ENCODE measurements at places on chromosomes 1 and 21. TPM values are rescaled to one million over a fixed set of nuclear protein-coding genes. Genes with fewer than 3 reads are reported as not detected.
A peak's percentile ranks its signal among the peaks of the same experiment; 100 is the strongest.

Gene BARHL2
- not detected for total RNA-seq

Gene AKR7A3
- 0.43 TPM for total RNA-seq

Gene CELA3A
- total RNA-seq = not detected

Gene PDE9A
- total RNA-seq = 15.3 TPM

Gene MYBPHL
- total RNA-seq = 3.6 TPM

Gene UBE2U
- total RNA-seq = not detected

Gene HLX
- 14.9 TPM for total RNA-seq

Gene FCRL4
- not detected for total RNA-seq

Gene PAPPA2
- total RNA-seq = 0.17 TPM

Gene ADGRL2
- 104 TPM for total RNA-seq

Gene DENND1B
- 20.1 TPM for total RNA-seq

Gene GPR25
- total RNA-seq = 0.32 TPM

- H3K4me3 ChIP-seq = no peak overlapping the region
- H3K27ac ChIP-seq = no peak overlapping the region
- no peak for DNase-seq
- no peaks in the 10 kb centered on the region for H3K36me3 ChIP-seq
- H3K4me1 ChIP-seq = no peaks in the 10 kb centered on the region
Measured at GRCh38 chr1:101301446-101302057, 64.7 kb downstream of the S1PR1 start.

DNA sequence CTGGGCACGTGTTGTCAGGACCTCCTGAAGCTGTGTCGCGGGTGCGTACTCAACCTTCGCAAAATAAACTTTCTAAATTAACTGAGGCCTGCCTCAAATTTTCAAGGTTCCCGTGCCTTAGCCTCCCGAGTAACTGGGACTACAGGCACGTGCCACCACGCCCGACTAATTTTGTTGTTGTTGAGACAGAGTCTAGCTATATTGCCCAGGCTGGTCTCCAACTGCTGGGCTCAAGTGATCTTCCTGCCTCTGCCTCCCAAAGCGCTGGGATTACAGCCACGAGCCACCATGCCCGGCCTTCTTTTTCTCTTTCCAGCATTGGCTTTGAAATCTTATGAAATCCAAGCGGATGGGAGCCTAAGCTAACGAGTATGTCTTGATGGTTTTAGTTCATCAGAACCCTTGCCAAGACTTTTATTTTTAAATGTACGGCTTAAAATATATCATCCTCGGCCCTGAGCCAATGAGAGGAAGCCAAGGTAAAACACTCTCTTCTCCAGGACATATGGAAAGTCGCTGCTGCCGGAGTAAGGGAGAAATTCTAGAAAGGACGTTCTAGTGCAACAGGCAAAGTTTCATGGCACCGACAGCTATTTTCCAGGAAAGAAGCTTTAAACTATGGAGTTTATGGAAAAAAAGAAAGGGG is 12.7 kb upstream of the ERVH48-1 start:
- H3K4me3 ChIP-seq = no peak overlapping the region
- peak overlapping the region; percentile 11 for H3K27ac ChIP-seq
- H3K27me3 ChIP-seq = no peaks in the 10 kb centered on the region

GRCh38 chr1:53303726-53304515 is 23.9 kb downstream of the LRP8 start:
- peak overlapping the region; percentile 1 for H3K27ac ChIP-seq
- H3K36me3 ChIP-seq = no peaks in the 10 kb centered on the region
- peaks cover 3% of the 10 kb centered on the region for H3K4me1 ChIP-seq
- DNase-seq = no peak

DNA sequence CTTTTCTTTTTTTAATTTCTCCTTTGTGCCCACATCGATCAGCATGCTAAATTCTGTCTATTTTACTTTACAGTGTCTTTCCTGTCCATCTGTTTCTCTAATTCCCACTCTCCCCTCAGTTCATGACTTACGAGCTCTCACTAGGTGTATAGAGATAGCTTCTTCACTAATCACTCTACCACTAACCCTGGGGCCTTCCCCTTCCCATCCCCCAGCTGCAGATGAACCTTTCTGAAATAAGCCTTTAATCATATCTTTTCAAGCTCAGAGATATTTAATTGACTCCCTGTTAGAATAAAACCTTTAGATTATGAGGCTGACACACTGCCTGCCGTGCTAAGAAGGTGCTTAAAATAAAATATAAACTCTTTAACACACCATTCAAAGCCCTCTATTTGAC is 66.3 kb upstream of the BMP8A start:
- H3K27ac ChIP-seq = no peak overlapping the region
- H3K4me3 ChIP-seq = no peak overlapping the region
- DNase-seq = no peak

- H3K4me3 ChIP-seq = no peak overlapping the region
- H3K27ac ChIP-seq = no peak overlapping the region
- H3K27me3 ChIP-seq = no peaks in the 10 kb centered on the region
Measured at GRCh38 chr1:82373710-82374109, 573.0 kb downstream of the ADGRL2 start.

DNA sequence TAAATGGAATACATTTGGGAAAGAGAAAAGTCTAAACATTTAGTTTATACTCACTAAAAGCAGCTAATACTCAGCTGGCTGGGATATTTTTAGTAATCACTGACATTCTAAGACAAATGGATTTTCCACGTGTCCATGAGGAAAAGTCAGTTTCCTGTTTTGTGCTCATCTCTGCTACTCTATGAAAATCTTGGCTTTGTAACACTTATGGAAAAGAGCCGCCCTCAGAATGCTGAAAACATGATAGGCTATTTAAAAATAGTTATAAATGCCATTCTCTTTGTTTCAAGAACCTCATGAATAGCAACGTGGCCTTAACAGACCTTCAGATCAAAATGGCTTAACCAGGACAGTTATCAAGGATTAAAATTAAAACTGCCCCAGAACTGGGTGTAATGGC is 29.9 kb downstream of the MRAP start:
- no peaks in the 10 kb centered on the region for H3K27me3 ChIP-seq
- peak overlapping the region; percentile 61 for H3K27ac ChIP-seq
- H3K4me1 ChIP-seq = peaks cover 6% of the 10 kb centered on the region
- H3K36me3 ChIP-seq = peaks cover 51% of the 10 kb centered on the region
- no peak overlapping the region for H3K4me3 ChIP-seq

DNA sequence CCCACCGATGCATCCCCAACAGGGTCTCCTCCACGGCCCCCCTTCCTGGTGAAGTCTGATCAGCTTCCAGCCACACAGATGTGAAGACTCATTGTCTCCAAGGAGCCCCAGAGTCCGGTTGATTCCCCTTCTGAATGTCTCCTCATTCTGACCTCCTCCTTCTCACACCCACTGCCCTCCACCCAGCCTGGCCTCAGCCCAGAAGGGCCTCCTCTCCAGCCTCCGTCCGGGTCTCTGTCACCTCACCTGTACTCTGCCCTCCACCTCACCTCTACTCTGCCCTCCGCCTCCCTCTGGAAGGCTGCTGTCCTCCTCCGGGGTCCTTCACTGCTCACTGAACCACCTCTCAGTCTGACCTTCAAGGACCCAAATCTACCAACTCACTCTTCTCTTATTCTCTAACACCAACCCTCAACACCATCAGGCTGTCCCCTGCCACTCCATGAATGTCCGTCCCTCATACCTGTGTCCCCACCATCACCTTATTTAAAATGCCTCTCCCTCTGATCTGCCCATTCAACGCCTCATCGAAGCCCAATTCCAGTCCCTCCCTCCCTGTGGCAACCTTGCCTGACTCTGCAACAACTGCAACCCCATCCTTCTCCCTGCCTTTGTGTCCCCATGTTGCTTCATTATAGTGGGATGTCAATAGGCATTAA is 201.2 kb downstream of the TOMM20 start:
- no peak for DNase-seq
- no peak overlapping the region for H3K4me3 ChIP-seq
- H3K36me3 ChIP-seq = no peaks in the 10 kb centered on the region
- peaks cover 21% of the 10 kb centered on the region for H3K4me1 ChIP-seq
- no peak overlapping the region for H3K27ac ChIP-seq

GRCh38 chr1:188154761-188155160 is 1326.0 kb downstream of the PLA2G4A start:
- no peaks in the 10 kb centered on the region for H3K27me3 ChIP-seq
- no peak for DNase-seq
- H3K36me3 ChIP-seq = no peaks in the 10 kb centered on the region

- peak overlapping the region; percentile 89 for H3K27ac ChIP-seq
- H3K4me1 ChIP-seq = peaks cover 30% of the 10 kb centered on the region
- peaks cover 13% of the 10 kb centered on the region for H3K36me3 ChIP-seq
- no peaks in the 10 kb centered on the region for H3K27me3 ChIP-seq
- DNase-seq = peak; percentile 80
Measured at GRCh38 chr1:25820247-25821111, 725 bp downstream of the MTFR1L start.

DNA sequence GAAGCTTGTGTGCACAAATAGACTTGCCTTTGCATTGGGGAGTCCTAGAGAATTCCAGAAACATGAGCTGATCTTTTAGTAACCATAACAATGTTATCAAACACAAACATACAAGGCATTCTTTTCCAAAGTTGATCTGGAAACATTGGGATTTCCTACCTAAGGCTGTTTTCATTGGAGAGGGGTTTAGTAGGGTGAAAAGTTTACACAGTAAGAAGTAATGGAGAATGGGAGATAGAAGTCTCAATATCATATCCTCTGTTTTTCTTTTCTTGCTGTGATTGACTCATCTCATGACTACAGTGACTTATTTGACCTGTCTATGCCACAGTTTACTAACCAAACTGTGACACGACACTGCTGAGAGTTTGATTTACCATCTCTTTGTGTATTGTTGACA is 65.6 kb upstream of the PLA2G4A start:
- no peak overlapping the region for H3K27ac ChIP-seq
- no peak for DNase-seq
- no peak overlapping the region for H3K4me3 ChIP-seq
- H3K36me3 ChIP-seq = no peaks in the 10 kb centered on the region

GRCh38 chr1:224502459-224503160 is 68.0 kb upstream of the WDR26 start:
- no peaks in the 10 kb centered on the region for H3K27me3 ChIP-seq
- H3K4me3 ChIP-seq = no peak overlapping the region
- H3K36me3 ChIP-seq = no peaks in the 10 kb centered on the region
- H3K27ac ChIP-seq = peak overlapping the region; percentile 73
- DNase-seq = no peak

- H3K27ac ChIP-seq = no peak overlapping the region
- no peaks in the 10 kb centered on the region for H3K4me1 ChIP-seq
- H3K4me3 ChIP-seq = no peak overlapping the region
- H3K27me3 ChIP-seq = no peaks in the 10 kb centered on the region
- H3K36me3 ChIP-seq = no peaks in the 10 kb centered on the region
Measured at GRCh38 chr21:40796464-40796863, 50.5 kb downstream of the DSCAM start.

DNA sequence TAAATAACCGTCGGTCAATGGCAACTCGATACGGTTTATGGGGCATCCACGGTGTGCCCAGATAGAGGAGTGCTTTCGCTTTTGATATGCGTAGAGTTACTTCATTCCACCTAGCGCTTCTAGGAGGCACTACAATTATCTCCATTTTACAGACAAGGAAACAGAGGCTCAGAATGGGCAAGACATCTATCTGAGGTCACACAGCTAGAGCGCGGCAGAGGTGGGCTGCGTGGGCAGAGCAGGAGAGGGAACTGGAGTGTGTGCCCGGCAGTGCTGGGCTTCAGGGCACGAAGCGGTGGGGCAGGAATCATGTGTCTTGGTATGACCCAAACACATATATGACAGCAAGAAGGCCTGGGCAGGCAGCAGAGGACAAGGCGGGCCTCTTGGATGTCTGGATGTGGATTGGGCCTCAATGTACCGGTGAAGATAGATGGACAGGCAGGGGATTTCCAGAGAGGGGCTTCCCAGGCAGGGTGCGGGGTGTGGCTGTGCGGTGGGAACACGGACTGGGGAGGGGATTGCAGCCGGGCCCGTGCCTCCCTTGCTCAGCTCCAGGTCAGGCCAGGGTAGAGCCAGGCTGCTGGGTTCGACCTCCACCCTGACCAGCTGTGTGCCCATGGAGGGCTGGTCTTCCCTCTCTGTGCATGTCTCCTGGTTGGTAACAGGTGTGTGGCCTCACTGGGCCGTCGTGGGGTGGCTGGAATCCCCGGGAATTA is 21.2 kb downstream of the TP73 start:
- H3K27me3 ChIP-seq = no peaks in the 10 kb centered on the region
- H3K4me1 ChIP-seq = peaks cover 8% of the 10 kb centered on the region
- no peaks in the 10 kb centered on the region for H3K36me3 ChIP-seq
- H3K4me3 ChIP-seq = no peak overlapping the region
- no peak overlapping the region for H3K27ac ChIP-seq

DNA sequence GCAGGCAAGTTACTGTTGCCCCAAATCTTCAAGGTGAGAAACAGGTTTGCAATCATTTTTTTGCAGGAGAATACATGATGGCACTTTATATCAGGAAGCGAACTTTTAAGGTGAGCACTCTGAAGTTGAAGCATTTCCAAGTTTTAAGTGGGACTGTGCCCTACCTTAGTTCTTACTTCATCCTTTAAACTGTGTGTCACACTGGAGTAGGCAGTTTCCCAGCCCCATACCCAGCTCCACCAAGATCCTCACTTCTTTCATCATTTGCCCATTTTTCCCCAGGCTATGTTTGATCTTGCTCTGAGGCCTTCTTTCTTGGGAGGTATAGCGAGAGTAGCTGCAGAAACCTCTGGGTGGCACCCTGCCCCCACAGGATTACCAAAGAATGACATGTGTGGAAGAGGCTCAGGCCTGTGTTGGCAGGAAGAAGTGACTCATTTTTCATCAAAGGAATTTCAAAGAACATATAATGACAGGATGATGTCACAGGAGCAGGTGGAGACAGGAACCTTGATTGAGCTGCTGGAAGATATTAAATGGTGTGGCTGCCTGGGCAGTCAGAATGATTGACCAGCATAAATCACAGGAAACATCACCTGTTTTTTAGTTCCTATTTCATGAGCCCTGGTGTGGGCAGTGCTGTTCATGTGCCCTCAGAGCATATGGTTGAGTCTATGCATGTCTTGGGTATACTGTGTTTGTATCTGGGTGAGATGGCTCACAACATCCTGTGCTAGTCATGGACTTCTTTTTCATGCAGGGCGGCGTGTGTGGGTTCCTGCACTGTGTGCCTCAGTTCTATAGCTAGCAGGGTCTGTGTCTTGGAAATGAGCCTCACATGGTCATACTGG is 20.8 kb upstream of the MACF1 start:
- H3K4me3 ChIP-seq = no peak overlapping the region
- DNase-seq = peak; percentile 76
- H3K4me1 ChIP-seq = peaks cover 52% of the 10 kb centered on the region
- H3K27me3 ChIP-seq = no peaks in the 10 kb centered on the region
- H3K27ac ChIP-seq = peak overlapping the region; percentile 63

GRCh38 chr1:8419172-8419571 is 101.3 kb downstream of the SLC45A1 start:
- peak overlapping the region; percentile 74 for H3K4me3 ChIP-seq
- DNase-seq = no peak
- peaks cover 27% of the 10 kb centered on the region for H3K36me3 ChIP-seq
- H3K4me1 ChIP-seq = peaks cover 68% of the 10 kb centered on the region
- peak overlapping the region; percentile 24 for H3K27ac ChIP-seq

DNA sequence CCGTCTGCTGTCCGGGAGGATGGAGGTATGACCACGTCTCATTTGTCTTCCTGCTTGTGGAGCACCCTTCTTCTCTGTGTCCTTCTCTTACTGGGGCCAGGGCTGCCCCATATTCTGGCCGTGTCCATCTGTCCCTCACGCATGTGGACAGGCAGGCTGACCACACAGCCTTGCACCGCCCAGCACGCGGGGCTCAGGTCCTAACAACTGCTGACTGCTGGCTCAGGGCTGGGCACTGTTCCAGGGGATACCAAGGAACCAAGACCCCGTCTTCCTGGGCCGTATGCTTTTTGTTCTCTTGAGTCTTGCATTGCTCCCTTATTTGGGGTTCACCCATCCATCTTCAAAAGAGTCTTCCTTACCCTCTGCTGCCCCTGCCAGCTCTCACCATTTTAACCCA is 17.5 kb upstream of the SPSB1 start:
- H3K4me3 ChIP-seq = no peak overlapping the region
- no peaks in the 10 kb centered on the region for H3K27me3 ChIP-seq
- DNase-seq = no peak
- H3K36me3 ChIP-seq = no peaks in the 10 kb centered on the region
- no peak overlapping the region for H3K27ac ChIP-seq

Measured in upper lobe of right lung (tissue), 1 donor.